H9 (cell line): ENCODE measurements at places on chromosomes 2 and 18. TPM values are rescaled to one million over a fixed set of nuclear protein-coding genes. Genes with fewer than 3 reads are reported as not detected.

DNA sequence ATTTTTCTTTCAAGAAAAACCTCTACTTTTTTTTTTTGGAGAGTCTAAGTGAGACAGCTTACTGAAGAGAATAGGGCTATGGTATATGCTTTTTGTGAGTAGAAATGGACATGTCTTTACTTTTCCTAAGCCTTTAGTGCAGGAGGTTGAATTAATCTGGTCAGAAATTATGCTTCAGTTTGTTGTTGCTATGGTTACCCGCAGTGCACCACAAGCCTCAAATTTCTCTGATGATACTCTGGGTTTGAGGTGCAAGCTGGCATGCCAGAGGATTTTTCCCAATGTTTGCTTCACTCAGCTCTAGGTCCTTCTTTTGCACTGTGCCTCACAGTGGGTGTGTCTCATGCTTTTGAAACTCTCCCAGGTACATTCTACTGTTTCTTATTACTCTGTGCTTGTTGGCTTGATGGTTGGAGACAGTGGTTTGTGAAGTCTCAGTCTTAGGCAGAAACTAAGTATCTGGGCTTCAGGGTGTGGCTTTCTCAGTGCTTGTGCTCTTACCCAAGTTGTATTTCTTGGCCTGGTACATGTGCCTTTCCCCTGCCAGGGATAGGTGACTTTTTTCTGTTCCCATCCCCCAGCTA, 278.3 kb downstream of the RBM43 start:
- DNase-seq: no peak

DNA sequence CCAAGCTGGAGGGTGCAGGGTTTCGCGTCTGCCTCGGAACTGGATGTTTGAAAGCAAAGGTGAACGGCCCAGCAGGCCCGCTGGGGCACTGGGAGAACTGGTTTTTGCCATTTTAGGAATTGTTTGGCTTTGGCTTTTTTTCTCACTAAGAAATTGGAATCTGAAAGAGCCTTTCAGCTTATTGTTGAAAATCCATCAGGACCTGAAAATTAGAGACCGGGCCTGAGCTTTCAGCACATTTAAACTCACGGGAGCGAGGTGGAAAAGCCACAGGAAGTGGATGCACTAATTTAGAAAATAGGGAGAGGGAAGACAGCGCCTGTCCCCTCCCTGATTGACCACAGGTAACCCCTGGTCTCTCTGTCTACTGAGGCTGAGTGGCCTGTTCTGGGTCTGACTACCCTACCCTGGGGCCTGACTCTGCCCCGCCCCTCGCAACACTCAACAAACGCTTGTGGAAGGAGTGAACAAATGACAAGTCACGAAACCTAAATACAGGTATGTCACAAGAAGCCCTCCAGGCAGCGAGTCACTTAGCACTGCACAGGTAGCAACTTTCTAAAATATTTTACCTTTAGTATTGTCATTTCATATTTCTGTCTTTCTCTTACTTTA, 100.3 kb upstream of the MBOAT2 start:
- DNase-seq: no peak

- DNase-seq: no peak
These were observed 339.8 kb upstream of the EPHA4 start for GRCh38 chr2:221911890-221912289.

GRCh38 chr2:237480556-237480955, 6.5 kb upstream of the MLPH start:
- DNase-seq: no peak

C2orf80 gene
- not detected in 2 replicates for total RNA-seq

- no peak for DNase-seq
These were observed 142.7 kb downstream of the PRKCE start for GRCh38 chr2:45794134-45794617.

SLC4A3 gene
- 10.7 and 11.1 TPM in 2 replicates for total RNA-seq

DNA sequence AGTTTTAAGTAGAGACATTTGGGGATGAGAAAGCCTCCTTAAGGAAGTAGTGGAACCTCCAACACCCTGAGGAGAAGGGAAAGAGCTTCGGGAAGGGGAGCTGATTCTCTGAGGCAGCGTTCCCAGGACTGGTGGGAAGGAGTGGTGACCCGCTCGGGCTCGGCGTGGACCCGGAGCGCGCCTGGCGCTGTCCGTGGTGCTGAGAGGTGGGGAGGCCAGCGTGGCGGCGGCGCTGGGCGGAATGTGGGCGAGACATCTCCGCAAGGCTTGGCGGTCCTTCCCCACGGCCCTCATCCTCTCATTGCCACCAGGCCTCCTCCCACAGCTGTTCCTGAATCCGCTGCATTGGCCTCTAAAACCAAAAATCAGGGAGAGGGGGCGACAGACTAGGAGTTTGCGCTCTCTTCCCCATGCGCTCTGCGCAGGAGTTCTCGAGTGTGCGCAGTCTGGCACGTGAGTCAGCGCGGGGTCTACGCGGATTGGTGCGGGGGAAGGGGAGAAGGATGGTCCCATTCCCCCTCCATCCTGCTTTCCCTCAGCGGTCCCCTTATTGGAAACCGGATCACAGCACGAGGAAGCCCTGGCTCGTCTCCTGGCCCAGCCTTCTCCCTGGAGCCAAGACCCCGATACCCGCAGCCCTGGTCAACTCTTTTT, 857 bp downstream of the RESP18 start:
- DNase-seq: peak; percentile 64

- DNase-seq: no peak
These were observed 96.4 kb downstream of the COLEC12 start for GRCh38 chr18:404061-404636.

RESP18 gene
- total RNA-seq: not detected in 2 replicates

- DNase-seq: no peak
These were observed 3.3 kb downstream of the PTGR3 start for GRCh38 chr18:75205514-75206132.

CYP26B1 gene
- 0.20 and 0.22 TPM in 2 replicates for total RNA-seq

IL1B gene
- total RNA-seq: not detected in 2 replicates

UCN gene
- 0.77 and 1.5 TPM in 2 replicates for total RNA-seq

- DNase-seq: no peak
These were observed 3.7 kb upstream of the PCBP1 start for GRCh38 chr2:70083344-70084156.

GRCh38 chr2:10592652-10593051, 97.1 kb downstream of the NOL10 start:
- no peak for DNase-seq

DNA sequence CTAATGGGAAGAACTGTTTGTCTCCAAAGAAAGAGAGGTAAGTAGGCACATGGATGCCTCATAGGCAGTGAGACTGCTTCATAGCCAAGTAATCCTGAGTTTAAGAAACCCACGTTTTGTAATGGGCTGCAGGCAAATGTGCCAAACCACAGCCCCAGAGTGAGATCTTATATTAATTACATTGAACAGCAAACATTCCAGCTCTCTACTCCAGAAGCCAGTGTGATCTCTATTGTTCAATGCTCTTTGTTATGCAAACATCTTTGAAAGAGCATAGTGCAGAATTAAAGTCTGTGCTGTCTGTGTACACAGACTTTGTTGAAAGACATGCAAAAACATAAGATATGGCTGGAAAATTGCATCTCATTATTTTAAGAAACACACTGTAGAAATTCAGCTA, 720.8 kb upstream of the REG3G start:
- no peak for DNase-seq

GRCh38 chr2:38187541-38188011, 111.6 kb upstream of the CYP1B1 start:
- DNase-seq: no peak

GRCh38 chr18:5309888-5310470, 14.5 kb upstream of the ZBTB14 start:
- DNase-seq: no peak

GRCh38 chr2:172442072-172442895, 14.9 kb downstream of the ITGA6 start:
- DNase-seq: peak; percentile 50

CAPN13 gene
- total RNA-seq: 5.0 and 5.7 TPM in 2 replicates

GRCh38 chr2:128447538-128447995, 128.9 kb upstream of the HS6ST1 start:
- peak; percentile 5 for DNase-seq

GPR155 gene
- 0.35 TPM in 2 replicates for total RNA-seq

GRCh38 chr18:7248877-7249276, 18.0 kb downstream of the LRRC30 start:
- DNase-seq: no peak

GRCh38 chr2:88747990-88748389, 56.5 kb downstream of the RPIA start:
- no peak for DNase-seq

ANKRD36 gene
- total RNA-seq: 9.1 and 9.8 TPM in 2 replicates

ST8SIA3 gene
- 1.9 and 2.3 TPM in 2 replicates for total RNA-seq

- no peak for DNase-seq
These were observed 1.2 kb downstream of the TXNL1 start for GRCh38 chr18:56637176-56637575.

DNA sequence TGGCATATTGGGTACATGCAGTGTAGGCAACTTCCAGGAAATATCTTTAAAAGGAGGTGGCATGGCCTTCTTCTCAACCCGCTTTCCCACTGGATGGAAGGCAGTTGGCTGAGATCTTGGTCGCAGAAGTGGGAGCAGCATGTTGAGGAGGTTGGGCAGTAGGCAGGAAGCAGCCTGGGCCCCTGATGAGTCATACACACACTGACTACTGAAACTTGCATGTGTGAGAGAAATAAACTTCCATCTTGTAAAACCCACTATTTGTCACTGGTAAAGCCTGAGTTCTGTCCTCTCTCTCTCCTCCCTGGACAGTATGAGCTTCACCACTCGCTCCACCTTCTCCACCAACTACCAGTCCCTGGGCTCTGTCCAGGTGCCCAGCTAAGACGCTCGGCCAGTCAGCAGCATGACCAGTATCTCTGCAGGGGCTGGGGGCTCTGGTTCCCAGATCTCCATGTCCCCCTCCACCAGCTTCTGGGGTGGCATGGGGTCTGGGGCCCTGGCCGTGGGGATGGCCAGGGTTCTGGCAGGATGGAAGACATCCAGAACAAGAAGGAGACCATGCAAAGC, 233.8 kb upstream of the SPRED2 start:
- no peak for DNase-seq

NOSTRIN gene
- total RNA-seq: not detected in 2 replicates

- no peak for DNase-seq
These were observed 142.0 kb upstream of the UNC80 start for GRCh38 chr2:209629597-209629996.
